Fibroblast of lung (primary cell): ENCODE measurements at places on chromosomes 12 and 14.

DNA sequence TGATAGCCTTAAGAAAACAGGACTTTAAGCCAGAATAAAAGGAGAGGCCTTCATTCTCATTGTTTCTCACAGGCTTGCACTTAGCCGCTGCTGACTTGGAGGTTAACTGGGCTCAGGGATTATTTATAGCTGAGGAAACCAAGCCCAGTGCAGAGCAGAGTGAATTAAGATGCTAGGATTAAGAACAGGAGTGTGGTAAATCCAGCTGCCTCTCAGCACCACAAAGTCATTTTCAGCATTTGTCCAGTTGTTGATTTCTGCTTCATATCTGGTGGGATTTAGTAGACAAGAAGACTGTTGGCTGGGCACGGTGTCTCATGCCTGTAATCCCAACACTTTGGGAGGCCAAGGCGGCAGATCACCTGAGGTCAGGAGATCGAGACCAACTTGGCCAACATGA is 14.3 kb upstream of the KRT73 start:
- DNase-seq = no peak

- DNase-seq = peak; percentile 65
Measured at GRCh38 chr14:92563359-92563758, 49.8 kb downstream of the RIN3 start.

DNA sequence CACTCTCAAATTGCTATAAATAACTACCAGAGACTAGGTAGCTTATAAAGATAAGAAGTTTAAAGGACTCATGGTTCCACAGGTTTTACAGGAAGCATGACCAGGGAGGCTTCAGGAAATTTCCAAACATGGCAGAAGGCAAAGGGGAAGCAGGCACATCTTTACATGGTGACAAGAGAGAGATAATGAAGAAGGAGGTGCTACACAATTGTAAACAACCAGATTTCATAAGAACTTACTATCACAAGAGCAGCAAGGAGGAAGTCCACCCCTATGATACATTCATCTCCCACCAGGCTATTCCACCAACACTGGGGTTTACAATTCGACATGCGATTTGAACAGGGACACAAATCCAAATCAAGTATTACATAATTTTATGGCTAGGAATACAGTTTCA is 257.7 kb downstream of the BTG1 start:
- no peak for DNase-seq

- DNase-seq = no peak
Measured at GRCh38 chr12:52964556-52965336, 15.8 kb downstream of the KRT18 start.

- peak; percentile 87 for DNase-seq
Measured at GRCh38 chr12:79685068-79685467, 5.7 kb downstream of the PAWR start.

DNA sequence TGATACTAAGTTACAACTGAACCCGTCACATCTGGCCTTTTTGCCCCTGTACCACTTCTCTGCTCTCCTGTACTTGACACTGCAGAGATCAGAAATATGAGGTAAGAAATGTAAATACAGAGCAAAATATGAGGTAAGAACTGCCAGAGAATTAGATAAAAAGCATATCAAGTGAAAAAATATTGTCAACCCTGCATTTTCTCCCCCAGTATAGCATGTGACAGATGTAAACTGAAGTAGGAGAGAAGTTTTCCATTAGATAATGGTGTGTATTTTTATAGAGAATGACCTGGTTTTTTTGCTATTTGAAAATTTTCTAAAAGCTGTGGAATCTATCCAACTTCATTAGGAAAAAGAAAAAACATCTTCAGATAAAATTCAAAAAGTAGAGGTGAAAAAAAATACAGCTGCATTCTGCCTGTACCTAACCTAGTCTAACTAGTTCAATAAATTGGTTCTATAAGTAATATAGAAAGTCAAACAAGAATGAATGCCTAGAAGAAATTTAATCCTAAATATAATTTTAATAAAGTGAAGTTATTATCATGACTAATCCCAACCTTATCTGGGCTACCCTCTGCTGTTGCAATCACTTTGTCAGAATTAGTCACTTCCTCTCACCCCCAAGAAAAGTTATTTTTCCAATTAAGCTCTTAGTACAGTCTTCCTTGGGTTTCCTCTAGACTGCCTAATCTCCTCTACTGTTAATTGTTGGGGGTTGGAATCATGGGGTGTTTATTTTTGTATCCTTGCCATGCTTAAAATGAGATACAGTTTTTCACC is 210.0 kb downstream of the RASSF9 start:
- peak; percentile 89 for DNase-seq

- peak; percentile 47 for DNase-seq
Measured at GRCh38 chr14:101055776-101056374, 152.4 kb upstream of the RTL1 start.

GRCh38 chr14:33932576-33933345 is 18.1 kb downstream of the EGLN3 start:
- peak; percentile 45 for DNase-seq

- DNase-seq = no peak
Measured at GRCh38 chr14:23149745-23150144, 30.7 kb upstream of the CEBPE start.

DNA sequence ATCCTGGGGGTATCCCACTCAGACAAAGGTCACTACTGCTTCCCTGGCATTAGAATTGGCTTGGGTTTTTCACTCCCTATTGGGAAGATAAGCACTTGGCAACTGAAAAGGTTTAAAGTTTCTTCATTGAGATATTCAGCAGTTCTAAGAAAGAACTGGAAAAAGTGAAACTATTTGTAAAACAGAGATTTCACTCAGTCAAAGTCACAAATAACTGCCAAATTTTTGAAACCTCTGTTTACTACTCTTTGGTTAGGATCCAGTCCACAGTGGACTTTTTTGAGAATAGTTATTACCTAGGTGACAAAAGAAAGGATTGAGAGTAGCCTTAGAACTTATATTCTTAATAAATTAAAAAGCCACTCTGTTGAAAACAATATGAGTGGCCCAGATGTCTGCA is 84.8 kb downstream of the FIGNL2 start:
- DNase-seq = no peak

DNA sequence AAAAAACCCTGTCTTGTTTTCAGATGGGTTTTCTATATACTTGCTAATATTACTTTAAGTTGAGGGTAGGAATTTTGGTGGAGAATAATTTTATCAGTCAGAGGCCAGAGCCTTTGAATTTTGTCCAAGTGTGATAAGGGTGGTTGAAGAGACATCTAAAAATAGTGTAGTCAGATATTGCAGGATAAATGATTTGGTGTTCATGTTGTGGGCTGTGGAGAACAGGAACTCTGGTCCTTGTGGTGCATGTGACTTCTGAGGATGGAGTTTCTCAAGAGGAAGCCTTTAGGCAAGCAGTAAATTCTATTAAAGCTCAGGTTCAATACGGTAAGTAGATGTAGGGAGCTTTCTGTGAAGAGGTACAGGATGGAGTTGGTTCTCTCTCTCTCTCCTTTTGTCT is 2.8 kb downstream of the ADAM21 start:
- no peak for DNase-seq

GRCh38 chr12:68483592-68484383 is 126.9 kb upstream of the RAP1B start:
- DNase-seq = peak; percentile 34

DNA sequence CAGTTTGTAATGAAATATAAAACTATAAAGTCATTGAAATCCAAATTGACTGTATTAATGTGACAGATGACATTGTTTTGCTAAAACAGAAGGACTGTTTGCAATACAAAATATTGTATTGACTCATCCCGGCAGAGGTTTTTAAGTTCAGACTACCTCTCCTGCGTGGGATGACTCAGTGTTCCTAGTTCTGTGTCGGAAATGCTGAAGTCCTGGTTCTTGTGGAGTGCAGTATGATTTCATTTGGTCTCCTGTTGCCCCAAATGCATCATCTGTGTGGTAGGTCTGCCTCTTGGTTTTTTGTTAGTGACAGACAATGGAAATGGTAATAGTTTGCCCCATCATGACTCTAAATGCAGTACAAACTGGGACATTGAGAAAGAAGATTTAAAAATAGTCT is 27.8 kb downstream of the PELI2 start:
- peak; percentile 62 for DNase-seq

GRCh38 chr12:46269429-46270241 is 792 bp upstream of the SLC38A1 start:
- no peak for DNase-seq

- DNase-seq = peak; percentile 11
Measured at GRCh38 chr12:120710805-120711296, 593 bp downstream of the UNC119B start.

- DNase-seq = no peak
Measured at GRCh38 chr12:19038209-19038608, 91.3 kb upstream of the PLEKHA5 start.

GRCh38 chr12:51330186-51330585 is 6.2 kb upstream of the BIN2 start:
- peak; percentile 10 for DNase-seq

- DNase-seq = peak; percentile 81
Measured at GRCh38 chr14:75864352-75864751, 117.4 kb downstream of the TGFB3 start.

DNA sequence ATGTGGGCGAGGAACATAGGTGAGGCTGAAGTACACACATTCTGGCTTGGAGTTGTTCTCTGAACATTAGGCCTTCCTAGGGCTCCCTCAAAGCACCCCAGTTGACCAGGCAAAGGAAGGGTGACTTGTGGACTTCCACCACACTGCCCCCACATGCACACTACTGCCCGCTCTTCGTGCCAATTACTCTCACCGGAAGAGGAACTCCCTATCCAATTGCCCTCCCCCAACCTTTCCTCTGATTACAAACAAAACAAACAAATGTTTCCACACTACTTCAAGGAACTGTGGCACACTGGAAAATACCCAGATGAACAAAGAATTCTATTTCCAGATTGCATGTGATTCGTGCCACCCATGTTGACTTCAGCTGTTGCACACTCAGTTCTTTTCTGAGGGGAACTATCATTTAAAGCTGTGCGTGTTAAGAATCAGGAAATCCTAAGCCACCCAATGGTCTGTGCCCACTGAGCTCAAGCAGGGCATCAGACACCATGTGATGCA is 139.3 kb downstream of the SSPN start:
- DNase-seq = no peak

DNA sequence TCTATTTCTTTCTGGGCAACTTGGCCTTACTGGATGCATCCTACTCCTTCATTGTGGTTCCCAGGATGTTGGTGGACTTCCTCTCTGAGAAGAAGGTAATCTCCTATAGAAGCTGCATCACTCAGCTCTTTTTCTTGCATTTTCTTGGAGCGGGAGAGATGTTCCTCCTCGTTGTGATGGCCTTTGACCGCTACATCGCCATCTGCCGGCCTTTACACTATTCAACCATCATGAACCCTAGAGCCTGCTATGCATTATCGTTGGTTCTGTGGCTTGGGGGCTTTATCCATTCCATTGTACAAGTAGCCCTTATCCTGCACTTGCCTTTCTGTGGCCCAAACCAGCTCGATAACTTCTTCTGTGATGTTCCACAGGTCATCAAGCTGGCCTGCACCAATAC is 5.3 kb downstream of the OR4N5 start:
- no peak for DNase-seq

DNA sequence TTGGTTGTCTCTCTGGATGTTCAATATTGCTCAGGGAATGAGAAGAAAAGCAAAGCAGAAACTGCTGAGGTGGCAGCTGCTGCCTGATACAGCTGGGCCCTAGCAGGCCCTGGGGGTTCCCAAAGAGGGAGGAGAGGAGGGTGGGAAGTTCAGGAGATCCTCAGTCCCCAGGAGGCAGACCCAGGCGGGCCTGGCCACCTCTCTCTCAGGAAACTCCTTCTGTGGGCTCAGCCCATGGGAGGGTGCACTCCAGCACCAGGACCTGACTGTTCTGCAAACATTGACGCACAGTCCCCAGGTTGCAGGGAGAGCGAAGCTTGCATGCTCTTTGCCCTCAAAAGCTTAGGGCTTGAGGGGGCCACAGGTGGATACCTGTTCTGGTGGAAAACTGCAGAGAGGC is 29.6 kb downstream of the IRF2BPL start:
- no peak for DNase-seq

- DNase-seq = no peak
Measured at GRCh38 chr12:19719672-19720071, 280.4 kb downstream of the AEBP2 start.

DNA sequence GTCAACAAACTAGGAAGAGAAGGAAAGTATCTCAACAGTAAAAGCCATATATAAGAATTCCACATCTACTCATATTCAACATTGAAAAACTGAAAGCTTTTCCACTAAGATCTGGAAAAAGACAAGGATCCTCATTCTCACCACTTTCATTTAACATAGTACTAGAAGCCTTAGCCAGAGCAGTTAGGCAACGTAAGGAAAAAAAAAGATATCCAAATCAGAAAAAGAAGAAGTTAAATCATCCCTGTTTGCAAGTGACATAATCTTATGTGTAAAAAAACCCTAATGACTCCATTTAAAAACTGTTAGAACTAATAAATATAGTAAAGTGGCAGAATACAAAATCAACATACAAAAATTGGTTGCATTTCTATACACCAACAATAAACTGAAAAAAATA is 426.2 kb downstream of the BCAT1 start:
- no peak for DNase-seq
